Activated CD4-positive, alpha-beta T cell treated with anti-CD3 and anti-CD28 coated beads, Interleukin-10, Interleukin-2, amounts not matched to agents 100 ng/mL and 50 ng/mL, durations not matched to agents 16 hours and 8 hours (primary cell): ENCODE measurements at places on chromosomes 16 and 17.

DNA sequence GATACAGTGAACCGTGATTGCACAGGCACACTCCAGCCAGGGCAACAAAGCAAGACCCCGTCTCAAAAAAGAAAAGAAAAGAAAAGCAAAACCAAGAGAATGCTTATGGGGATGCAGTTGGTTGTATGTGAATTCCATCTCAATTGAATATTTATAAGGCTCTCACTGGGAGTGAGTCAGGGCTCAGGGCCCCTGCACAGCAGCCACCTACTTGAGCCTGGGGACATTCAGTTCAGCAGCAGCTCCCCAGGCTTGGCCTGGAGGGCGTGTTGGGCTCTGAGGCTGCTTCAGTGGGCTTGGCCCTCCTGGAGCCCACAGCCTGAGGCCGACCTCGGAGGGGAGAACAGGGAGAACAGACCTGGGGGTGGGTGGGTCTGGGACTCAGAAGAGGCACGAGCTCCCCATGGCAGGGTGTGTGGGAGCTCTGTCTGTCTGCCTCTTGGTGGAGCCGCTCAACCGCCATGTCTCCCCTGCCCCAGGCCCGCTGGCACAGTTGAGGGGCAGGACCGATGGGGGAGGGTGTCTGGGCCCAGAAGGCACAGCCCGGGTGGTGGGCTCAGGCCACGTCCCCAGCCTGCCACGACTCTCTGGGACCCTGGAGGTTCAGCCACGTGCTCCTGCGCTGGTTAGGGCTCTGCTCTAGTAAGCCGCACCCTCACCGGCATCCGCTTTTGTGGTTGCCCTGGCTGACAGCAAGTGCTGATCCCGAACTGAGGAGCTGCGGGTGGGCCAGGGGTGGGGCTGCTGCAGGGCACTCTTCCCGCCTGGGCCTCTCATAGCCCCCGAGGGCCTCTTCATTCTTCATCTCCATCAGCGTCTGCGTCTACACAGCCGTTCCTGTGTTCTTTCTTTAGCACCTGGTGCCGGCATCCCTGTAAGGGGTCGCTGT is 24.8 kb downstream of the ZFPM1 start:
- DNase-seq: peak; percentile 41

DNA sequence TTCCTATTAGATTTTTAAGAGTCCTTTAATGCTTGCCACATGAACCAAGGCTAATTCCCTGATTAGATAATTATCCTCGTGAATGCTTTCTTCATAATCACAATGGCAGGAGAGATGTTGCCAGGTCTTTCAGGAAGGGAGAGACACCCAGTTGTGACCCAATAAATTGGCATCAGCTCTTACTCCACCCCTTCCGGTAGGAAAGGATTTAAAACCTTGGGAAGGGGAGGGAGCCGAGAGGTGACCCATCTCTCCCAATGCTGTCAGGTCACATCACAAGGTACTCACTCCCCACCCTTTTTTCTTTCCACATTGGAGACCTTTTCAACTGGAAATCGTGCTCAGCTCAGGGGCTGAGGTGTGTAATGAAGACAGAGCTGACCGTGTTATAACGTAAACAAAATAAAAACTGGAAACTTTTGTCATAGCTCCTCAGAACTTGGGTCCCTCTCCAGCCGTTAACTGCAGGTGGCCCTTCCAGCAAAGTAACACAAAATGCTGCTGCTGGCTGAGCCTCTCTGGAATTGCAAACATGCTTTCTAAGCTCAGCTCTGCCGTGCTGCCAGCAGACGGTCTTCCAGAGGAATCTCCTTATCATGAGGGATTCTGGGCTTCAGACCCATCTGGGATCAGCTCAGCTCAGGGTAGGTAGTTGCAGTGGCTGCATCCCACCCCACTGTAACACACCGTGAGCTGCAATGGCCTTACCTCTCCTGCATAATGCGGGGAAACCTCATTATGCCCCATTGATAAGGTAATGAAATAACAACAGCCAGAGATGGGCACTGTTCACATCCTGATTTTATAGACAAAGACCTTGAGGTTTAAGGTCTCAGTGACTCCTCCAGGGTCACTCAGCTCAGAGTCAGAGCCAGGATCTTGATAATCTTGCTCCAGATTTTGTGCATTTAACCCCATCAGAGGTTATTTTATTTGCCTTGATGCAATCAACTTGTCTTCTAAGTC is 15.6 kb downstream of the TMEM100 start:
- no peak for DNase-seq

GRCh38 chr17:49464049-49464448 is 31.0 kb upstream of the NGFR start:
- no peak for DNase-seq

GRCh38 chr17:10337976-10338375 is 34.8 kb downstream of the MYH13 start:
- no peak for DNase-seq

GRCh38 chr17:65228734-65229620 is 91.8 kb downstream of the RGS9 start:
- DNase-seq: peak; percentile 91

DNA sequence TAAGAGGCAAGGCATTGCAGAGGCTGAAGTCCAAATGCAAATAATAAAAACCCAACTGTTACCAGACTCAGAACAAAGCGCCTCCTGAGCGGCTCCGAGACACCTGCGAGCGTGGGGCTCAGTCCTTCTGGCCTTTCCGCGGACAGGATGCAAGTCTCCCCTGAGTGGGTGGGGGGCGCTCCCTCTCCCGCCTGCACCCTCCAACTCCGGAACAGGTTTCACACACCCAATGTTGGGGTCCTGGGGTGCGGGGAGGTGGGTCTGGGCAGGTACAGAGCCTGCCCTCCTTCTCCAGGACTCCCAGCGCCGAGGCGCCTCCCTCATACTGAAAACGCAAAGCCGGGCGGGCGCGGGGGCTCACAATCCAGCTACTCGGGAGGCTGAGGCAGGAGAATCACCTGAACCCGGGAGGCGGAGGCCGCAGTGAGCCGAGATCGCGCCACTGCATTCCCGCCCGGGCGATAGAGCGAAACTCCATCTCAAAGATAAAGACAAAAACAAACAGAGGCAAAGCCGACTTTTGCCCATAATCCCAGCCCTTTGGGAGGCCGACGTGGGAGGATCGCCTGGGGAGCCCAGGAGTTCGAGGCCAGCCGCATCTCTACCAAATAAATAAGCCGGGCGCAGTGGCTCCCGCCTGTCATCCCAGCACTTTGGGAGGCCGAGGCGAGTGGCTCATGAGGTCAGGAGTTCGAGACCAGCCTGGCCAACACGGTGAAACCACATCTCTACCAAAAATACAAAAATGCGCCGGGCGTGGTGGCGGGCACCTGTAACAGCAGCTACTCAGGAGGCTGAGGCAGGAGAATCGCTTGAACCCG is 893 bp downstream of the GINS2 start:
- peak; percentile 30 for DNase-seq

DNA sequence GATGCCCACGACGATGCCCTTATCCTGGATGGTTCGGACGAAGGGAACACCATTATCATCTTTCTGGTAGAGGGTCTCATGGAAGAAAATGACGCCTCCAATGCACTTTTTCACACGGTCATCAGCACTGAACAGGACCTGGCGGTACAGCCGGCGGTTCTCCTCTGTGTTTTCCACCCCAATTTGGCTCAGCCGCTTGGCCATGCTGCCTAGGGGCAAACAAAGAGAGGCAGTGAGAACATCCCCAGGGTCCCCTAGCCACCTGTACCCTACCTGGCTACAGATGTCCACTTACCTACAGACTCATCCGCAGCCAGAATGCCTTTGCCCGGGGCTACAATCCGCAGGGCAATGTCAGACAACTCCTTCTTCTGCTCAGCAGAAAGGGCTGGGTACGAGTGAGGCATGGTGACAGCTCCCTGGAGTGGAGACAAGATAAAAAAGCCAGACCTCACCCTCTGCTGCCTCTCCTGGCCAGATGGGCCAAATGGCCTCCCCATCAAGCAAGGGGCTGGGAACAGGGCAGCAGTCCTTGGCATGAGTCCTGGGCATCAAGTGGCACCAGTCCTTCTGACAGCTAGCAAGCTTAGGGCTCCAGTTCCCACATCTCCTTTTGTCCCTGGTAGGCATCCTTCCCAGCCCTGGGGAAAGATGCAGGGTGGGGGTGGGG is 1.4 kb downstream of the ALDOC start:
- no peak for DNase-seq

DNA sequence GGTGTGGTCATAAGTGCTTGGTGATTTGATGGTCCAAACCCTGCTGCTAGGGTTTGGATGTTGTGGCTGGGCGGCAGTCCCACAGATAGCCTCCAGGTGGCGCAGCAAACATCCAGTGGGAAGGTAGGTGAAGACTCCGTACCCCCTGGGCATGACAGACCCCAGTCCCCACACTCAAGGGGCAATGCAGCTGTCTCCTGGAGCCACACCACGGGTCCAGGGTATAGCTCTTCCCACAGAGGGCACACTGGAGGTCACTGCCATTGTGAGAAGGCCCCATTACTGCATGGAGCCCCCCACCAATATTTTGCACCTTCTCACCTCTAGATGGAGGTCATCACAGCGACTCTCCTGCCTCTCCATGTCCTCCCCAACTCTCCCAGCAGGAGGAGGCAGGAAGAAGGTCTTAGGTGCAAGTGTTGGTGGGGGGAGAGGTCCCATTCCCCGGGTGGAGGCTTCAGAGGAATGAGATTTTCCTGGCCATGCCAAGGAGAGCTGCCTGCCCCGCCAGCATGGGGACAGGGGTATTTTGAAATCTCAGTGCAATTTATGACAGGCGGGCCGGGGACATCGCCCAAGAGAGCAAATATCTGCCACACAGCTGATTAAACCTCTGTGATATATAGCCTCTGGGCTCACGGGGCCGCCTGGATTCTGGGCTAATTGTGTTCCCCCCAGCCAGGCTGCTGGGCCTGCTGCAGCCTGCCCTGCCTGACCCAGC is 17.1 kb upstream of the C17orf113 start:
- peak; percentile 70 for DNase-seq

DNA sequence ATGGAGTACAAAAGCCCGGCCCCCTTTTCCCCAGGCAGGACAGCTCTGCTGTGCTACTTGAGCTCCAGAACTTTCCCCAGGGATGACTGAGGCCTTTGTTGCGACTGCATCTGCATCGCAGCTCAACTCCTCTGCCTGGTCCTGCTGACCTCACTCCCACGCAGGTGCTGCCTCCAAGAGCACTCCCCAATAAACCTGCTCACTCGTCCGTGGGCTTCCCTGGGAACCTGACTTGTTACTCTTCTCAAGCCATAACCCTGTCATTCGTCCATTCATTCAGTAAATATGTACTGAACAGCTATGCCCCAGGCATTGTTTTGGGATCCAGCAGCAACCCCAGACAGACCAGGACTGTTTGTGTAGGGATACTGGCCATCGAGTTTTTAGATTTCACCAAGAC is 11.6 kb upstream of the RMI2 start:
- DNase-seq: no peak

DNA sequence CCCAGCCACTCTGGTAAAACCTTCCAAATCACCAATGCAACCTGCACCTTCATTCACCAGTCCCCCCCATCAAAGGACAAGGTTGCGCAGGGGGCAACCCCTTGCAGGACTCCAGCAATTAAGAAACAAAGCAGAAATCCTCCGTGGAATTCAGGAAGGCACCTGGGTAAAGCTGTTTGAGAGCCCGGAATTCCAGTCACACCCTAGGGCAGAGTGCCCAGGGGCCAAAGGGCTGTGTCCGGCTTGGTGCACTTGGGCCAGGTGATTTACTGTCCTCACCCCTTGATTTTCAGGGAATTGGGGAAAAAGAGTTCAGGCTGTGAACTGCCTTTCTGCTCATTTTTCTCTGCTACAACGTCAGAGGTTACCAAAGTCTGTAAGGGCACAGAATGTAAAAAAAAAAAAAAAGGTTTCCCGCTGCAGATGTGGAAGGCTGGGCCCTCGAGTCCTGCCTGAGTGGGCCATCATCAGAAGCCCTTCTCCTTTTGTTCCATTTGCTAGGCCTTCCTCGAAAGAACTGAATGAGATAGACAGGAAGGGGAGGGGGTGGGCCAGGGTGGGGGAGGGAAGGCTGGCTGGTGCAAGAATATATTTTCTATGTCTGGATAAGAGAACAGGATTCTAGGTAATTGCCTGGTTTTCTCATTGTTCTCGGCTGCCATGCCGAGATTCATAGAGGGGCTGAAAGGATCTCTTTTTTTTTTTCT is 266.5 kb upstream of the PSMD7 start:
- no peak for DNase-seq

- no peak for DNase-seq
These were observed 1.7 kb downstream of the SMIM5 start for GRCh38 chr17:75634754-75635609.

DNA sequence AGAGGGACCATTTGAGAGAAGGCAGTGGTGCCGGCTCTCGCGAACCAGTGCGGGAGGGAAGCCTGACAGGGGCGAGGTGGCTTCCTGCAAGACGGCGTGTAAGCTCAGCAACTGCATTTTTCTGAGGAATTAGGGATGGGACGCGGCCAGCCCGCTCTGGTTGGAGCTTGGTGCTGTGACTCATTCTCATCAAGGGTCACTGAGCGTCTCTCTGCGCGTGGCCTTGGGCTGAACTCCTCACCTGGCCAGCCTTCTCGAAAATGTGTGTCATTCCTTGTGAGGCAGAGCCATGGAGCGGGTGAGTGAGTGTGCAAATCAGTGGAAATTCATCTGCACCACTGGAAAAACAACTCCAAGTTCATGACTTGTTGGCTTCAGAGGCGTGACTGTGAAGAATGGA is 52.8 kb downstream of the NTN1 start:
- DNase-seq: no peak

GRCh38 chr16:13426269-13426668 is 493.7 kb upstream of the ERCC4 start:
- DNase-seq: no peak
